ENCODE measurements at places on chromosomes 7 and 10.

- DNase-seq: no peak
These were observed 8.2 kb downstream of the INPP5A start for GRCh38 chr10:132545659-132546367.

DNA sequence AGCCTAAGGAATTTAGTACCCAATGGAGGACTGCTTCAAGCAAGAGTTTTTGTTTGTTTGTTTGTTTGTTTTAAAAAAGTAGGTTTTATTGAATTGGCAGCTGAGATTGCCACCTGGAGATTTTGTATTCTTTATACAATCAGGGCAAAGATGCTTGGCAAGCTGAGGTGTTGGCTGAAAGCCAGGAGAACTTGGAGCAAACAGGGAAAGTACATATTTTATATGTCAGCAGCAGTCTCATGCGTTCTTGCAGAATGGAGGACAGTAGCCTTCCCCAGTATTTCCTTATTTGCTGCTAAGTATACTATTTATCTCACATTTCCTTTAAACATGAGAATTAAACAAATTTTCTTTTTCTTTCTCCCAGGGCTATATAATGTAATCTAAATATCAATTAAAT lies 22.6 kb upstream of the ICA1 start:
- DNase-seq: no peak

- DNase-seq: no peak
These were observed 121.5 kb upstream of the ZMIZ1 start for GRCh38 chr10:78947226-78947625.

GRCh38 chr7:114243646-114244045 lies 171.0 kb upstream of the FOXP2 start:
- DNase-seq: no peak

DNA sequence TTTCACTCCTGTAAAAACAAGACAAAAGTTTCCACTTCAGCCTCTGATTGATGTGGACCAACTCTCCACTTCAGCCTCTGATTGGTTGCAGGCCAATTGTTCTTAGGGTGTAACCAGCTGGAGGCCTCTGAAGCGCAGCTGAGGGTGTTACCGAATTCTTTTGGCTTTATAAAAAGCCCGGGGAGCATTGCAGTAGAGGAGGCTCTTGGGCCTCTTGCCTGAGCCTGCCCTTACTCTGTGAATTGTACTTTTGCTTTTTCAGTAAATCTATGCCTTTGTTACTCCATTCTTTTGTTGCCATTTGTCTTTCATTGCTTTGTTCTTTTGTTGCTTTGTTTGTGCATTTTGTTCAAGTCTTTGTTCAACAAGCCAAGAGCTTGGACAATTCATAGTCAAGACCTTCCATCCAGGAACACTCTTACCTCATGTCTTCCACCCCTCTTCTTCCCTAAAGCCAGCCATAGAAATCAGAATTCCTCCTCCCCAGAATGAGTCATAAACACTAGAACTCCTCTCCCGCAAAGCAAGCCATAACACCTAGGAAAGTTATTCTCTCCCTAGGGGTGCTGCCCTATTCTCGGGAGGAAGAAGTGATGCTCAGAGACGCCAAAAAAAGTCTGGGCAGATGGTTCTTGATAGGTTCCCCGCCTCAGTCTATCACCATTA lies 53.5 kb upstream of the ARMC3 start:
- no peak for DNase-seq

DNA sequence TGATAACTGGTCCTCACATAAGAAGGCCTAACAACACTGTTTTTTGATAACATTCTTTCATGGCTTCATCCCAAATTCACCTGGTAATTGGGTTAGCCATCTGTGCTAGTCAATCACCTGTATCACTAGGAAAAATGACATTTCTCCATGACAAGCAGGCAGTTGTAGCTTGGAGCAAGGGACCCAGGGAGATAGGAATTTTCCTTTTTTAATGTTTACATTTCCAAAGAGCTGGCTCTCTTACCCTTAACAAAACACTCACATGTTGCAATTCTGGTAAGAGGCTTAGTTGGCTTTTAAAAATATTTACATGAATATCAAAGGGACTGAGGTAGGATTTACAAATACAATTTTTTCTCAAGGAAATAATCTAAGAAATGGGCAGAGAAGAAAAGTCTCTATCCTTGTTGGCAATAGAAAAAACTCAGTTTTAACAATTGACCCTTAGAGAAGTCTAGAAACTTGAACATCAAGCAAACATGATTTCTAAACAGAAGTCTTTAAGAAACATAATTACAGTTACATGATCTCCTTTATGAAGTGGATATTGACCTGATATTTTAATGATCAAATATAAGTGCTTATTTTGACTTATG lies 16.1 kb upstream of the AKR1C1 start:
- no peak for DNase-seq

DNA sequence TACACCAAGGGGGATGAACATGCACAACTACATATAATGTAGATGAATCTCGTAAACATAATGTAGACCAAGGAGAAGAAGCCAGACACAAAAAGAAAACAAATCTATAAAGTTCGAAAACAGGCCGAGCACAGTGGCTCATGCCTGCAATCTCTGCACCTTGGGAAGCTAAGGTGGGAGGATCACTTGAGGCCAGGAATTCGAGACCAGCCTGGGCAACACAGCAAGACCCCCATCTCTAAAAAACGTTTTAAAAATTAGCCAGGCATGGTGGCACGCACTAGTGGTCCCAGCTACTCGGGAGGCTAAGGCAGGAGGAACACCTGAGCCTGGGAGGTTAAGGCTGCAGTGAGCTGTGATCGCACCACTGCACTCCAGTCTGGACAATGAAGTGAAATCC lies 68.5 kb downstream of the GLI3 start:
- DNase-seq: no peak

DNA sequence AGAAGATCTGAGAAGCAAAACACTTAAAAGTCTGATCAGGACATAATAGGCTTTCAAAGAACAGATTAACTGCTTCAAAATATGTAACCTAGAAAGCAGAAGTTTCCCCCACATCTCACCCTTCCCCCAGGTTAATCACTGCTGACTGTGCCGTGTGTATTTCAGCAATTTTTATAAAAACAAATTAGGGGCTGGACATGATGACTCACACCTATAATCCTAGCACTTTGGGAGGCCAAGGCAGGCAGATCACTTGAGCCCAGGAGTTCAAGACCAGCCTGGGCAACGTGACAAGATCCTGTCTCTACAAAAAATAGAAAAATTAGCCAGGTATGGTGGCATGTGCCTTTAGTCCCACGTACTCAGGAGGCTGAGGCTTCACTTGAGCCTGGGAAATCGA lies 67.6 kb upstream of the GATA3 start:
- DNase-seq: no peak

DNA sequence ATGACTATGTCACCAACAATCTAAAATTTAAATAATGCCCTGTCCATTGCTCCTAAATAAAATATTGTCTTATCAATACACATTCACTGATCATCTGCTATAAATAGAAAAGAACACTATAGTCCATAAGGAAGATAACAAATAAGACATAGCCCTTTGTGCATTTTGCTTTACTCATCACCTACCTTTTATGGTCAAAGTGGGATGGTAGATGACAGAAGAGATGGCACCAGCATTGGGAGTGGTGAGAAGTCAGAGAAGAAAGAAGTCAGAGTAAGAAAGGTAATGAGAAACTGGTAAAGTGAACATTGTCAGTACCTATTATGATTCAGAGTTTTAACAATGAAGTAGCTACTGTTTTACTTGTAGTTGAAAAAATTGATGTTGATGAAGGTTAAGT lies 31.1 kb downstream of the SEMA3E start:
- DNase-seq: no peak

DNA sequence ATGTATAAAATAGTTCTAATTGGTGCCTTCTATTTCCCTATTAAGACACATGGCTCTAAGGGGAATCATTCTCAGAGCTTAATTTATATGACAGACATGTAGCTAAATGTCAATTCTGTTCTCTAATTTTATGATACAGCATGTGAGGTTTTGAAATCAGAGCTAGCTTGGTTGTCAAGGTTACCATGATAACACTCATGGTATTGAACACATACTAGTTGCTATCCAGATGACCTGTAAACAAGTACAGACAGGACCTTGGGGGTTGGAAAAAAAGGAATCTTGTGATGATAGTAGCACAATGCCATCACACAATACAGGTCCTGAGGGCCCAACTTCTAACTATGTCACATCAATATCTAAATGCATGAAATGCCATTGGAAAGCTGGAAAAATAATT lies 49.2 kb downstream of the RHOBTB1 start:
- DNase-seq: no peak

GRCh38 chr10:89245802-89246201 lies 5.8 kb downstream of the LIPA start:
- DNase-seq: no peak

DNA sequence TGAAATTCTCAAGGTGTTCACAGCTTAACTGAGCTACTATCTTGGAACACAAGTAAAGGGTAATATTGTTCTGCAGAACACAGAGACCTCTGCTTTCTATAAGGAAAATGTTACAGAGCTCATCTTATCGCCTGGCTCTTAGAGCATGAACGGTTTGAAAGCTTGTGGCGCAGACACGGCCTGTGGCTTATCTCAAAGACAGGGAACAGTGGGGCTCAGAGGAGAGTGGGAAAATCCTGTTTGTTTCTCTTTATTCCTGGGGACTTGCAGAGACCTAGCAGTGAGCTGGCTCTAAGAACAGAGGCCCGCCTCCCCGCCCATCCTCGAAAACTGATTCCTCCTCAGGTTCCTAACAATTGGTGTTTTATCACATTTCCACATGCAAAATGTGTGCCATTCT lies 131.7 kb downstream of the EMX2 start:
- no peak for DNase-seq

DNA sequence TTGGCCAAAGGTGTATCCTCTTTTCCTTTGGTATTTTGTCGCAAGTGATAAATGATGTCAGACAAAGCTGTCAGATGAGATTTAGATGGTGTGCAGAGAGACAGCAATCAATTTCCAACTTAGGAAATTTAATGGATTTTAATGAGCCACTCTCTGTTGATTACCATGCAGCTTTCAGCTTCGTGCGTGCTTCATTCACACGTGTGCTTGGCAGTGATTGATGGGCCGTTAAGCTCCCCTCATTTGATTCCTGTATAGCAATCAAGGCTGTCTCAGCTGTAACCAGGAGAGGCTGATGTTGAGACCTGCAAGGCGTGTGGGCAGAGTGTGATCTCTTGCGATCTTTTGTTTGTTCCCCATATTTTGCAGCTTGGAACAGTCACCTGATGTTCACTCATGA lies 439.6 kb downstream of the CALN1 start:
- DNase-seq: no peak

GRCh38 chr7:22885797-22886261 lies 63.2 kb upstream of the TOMM7 start:
- DNase-seq: peak; percentile 12

- DNase-seq: no peak
These were observed 15.7 kb downstream of the RBM33 start for GRCh38 chr7:155660059-155660757.

DNA sequence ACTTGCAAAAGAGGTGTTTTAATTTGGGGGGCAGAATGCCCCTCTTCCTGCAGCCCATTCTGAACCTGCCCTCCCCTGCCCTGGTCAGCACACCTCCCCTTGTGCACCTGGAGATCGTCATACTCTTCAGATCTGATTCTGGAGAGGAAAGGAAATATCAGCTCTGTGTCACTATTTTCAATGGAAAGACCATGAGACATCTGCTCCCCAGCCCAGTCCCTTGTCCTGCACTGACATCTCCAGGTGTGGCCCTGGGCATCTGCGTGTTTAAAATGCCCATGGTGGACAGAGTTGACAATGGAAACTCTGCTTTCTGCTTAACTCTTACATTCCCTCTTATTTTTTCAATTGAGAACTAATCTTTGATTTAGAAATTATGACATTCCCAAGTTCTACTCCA lies 41.6 kb upstream of the RASGEF1A start:
- no peak for DNase-seq

- DNase-seq: no peak
These were observed 99.8 kb upstream of the HGF start for GRCh38 chr7:81869670-81870069.

DNA sequence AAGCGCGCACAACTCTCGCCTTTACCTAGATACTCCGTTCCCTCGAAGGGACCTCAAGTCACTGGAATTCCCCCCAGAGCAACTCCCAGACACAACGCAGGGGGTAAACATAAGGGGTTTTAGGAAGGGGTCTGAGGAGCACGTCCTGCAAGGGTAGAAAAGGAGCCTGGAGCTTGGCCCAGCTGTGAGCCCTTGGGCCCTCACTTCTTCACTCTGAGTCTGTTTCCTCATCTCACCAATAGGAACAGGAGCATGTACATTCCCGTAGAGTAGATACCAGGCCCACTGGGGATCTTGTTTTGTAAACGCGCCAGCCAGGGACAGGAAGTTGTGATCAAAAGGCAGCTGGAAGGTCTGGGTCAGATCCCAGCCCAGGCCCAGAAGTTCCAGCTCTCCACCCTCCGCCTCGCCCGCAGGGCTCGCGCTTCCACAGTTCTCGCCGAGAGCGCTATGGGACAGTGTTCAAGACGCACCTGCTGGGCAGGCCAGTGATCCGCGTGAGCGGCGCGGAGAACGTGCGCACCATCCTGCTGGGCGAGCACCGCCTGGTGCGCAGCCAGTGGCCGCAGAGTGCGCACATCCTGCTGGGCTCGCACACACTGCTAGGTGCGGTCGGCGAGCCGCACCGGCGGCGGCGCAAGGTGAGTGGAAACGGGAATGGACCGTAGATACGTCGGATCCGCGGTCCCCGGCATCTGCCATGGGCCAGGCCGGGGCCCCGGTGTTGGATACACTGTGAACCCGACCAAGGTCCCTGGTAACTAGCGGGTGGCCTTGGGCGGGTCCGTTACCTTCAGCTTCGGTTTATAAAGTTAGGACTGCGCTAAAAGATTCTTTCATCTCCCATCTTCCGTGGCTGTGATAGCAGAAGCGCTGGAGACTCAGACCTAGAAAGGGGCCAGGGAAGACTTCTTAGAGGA lies 1.3 kb downstream of the CYP26C1 start:
- no peak for DNase-seq

GRCh38 chr10:7529638-7530037 lies 118.8 kb upstream of the SFMBT2 start:
- DNase-seq: no peak

DNA sequence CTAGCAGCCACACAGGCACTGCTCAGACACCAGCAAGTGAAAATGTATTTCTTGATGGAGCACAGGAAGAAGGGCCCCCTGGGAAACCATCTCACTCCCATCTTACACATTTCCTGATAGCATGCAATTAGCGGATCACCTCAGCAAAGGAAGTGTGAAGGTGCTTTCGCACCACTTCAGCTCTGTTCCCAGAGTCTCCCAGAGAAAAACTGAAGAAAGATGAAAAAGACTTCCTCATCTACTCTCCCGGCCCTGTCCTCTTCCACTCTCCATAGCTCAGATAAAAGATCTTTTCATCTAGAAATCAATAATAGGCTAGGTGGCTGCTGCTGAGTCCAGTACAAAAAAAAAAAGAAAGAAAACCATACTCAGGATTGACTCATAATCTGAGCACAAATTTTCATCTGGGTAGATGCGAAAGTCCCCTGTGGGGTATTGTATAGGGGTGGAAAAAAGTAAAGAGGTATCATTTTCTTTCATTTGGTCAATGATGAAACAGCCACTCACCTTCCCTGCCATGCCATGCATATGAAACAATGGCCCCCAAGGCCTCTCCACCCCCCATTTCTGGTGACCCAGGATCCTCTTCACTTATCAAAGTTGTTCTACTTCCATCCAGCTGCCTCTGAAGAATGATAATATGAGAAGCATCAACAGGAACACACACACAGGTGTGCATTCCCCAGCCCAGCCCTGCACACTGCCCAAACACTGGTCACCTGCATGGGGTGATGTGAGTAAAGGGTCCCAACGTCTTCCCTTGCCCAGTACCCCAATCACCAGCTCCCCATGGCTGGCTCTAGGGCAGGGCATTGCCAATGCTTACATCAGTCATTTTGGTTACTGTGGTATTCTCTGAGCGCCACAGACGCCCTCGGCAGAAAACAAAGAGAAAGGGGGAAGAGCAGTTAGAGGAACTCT lies 48.8 kb upstream of the DGKI start:
- DNase-seq: no peak

- DNase-seq: peak; percentile 36
These were observed 1.5 kb downstream of the DUSP5 start for GRCh38 chr10:110498982-110499795.
